ENCODE measurements at places on chromosomes 1 and 21.

- DNase-seq, result no peak
Measured at GRCh38 chr1:168161459-168161858, 17.3 kb upstream of the TIPRL start.

- DNase-seq, result peak; percentile 69
Measured at GRCh38 chr1:228500901-228501871, 14.0 kb downstream of the RNF187 start.

- no peak for DNase-seq
Measured at GRCh38 chr21:42063571-42064521, 7.3 kb upstream of the UMODL1 start.

DNA sequence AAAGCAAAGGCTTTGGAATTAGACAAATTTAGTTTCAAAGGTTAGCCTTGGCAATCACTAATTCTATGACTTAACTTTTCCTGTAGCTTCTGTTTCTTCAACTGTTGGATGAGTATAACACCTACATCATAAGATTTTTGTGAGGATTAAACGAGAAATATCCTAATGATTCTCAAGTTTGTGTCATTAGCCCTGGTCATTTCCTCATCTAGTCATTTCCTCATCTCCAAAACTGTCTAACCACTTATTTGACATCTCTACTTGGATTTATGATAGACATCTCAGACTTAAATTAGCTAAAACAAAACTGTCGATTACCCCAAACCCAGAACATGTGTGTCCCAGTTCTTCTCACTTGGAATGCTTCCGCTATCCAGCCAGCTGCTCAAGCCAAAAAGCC lies 80.2 kb upstream of the CHODL start:
- no peak for DNase-seq

DNA sequence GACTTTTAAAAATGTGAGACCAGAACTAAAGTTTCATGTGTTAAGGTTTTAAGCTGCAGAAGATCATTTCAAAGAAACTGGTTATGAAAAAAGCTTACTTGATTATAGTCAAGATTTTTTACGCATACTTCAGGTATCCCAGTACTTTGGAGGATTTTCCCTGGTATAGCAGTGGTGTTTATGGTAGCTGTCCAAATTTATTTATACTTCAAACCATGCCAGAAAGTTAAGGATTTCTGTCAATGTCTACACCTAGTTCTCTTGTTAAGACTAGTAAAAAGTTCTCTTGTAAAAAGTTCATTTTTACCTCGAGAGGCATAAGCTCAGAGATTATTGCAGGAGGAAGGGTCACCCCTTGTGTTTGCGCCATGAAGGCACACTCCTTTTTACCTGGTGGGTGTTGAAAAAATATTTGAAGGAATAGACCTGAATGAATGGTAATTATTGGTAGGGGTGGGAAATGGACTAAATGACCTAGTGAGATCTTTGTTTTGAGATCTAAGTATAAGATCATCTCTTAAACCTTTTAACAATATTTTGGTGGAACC lies 2.8 kb downstream of the DYRK1A start:
- no peak for DNase-seq

- no peak for DNase-seq
Measured at GRCh38 chr1:18868801-18869424, 9.5 kb upstream of the TAS1R2 start.

GRCh38 chr1:197485790-197486189 lies 217.7 kb downstream of the CRB1 start:
- no peak for DNase-seq

DNA sequence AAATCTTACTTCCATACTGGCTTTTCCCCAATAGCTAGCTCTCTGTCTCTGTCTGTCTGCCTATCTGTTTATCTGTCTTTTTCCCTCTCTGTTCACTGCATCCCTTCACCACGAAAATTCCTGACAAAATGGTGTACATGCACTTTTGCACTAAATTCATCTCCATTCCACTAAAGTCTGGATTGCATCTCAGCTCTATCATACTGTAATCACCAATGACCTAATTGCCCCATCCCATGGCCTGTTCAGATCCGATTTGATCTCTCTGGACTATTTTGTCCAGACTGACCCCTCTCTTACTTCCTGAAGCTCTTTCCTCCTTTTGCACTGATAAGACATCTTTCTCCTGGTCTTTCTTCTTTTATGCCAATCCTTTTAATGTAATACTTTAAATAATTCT lies 112.5 kb upstream of the USH2A start:
- DNase-seq, result no peak

GRCh38 chr1:157842939-157843338 lies 1.3 kb upstream of the CD5L start:
- no peak for DNase-seq

DNA sequence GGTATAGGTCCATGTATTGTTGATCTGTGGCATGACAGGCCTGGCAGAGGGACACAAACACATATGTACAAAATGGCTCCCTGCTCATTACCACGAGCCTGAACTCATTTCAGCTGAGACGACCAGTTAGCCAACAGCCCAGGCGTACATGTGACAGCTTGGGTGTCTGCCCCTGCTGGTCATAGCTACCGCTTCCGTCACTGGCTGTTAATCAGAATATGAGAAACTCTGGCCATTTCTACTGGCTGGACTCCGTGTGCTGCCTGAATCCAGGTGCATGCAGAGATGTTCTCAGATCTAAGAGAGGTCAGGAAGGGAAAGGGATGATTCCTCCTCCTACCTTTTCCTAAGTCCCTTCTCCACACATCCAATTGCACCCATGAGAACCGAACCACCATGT lies 144.5 kb downstream of the PBX1 start:
- DNase-seq, result no peak

GRCh38 chr1:232468249-232468648 lies 161.7 kb downstream of the SIPA1L2 start:
- no peak for DNase-seq

DNA sequence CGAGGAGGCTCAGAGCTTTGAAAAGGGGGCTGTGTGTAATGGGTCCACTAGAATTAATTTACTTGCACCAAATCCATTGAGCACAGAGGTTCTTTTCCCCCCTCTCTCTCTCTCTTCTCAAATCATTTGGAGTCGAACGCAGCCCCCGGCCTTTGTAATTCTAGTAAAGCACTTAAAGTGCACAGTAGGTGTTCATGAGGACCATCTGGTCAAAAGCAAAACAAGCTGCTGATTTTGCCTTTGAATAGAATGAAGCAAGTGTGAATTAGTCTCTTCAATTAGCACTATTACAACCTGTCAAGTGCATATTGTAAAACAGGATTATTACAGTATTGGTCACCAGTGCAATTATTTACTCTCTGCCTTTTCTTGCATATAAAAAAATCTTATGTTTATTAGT lies 259.9 kb downstream of the FAF1 start:
- no peak for DNase-seq

DNA sequence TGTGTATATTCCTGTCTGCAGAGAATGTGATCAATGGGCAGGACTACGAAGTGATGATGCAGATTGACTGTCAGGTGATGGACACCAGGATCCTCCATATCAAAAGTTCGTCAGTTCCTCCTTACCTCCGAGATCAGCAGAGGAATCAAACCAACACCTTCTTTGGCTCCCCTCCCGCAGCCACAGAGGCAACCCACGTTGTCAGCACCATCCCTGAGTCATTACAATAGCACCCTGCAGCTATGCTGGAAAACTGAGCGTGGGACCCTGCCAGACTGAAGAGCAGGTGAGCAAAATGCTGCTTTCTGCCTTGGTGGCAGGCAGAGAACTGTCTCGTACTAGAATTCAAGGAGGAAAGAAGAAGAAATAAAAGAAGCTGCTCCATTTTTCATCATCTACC lies 65.2 kb downstream of the OLFML2B start:
- DNase-seq, result no peak

GRCh38 chr1:11109047-11109760 lies 9.5 kb upstream of the EXOSC10 start:
- DNase-seq, result no peak

GRCh38 chr1:46369542-46370213 lies 24.4 kb upstream of the FAAH start:
- DNase-seq, result no peak

- DNase-seq, result no peak
Measured at GRCh38 chr1:173329726-173330125, 122.6 kb upstream of the TNFSF4 start.
